HuH-7.5 (cell line): ENCODE measurements at places on chromosomes 5 and 9.

DNA sequence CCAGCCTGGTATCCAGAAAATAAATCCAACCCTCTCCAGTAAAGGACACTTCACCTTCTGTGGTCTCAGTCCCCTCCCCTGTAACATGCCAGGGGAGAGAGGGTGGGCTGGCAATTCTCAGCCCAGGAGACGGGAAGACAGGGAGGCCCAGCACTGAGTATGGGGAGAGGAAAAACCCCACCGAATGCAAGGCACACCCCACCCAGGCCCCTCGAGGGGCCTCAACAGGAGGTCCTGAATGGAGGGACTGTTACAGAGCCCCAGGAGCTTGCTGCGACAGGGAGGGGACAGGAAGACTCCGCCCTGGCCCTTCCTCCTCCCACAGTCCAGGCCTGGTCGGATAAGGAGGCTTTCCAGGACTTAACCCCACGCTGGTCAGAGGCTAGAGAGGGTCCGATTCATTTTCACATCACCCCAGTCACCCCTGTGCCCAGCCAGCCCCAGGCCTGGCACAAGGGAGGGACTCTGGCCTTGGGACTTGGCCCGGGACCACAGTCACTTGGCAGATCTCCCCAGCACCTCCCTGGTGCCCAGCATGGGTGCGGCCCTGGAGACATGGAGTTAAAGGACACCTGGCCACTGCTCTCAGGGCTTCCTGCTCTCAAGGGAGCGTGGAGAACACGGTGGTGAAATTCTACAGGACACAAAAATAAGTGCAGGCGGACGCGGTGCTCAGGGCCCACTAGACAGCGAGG is 44.9 kb upstream of the STXBP1 start:
- DNase-seq, result no peak

DNA sequence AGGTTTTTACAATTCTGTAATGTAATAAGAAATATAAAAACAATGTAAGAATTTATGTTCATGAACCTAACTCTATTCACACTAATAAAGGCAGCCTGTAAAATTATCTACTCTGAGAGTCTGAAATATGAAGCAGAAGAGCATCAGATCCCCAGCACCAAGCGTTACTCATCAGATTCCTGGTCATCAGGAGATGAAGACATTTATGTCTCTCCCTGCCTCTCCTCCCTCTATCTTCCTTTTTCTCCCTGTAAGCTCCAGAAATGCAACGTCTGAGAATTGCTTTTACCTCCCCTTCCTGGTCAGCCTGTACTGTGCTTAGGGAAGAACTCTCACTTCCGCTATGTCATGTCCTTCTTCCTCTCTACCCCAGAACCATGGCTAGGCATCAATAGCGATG is 114.4 kb upstream of the SLIT3 start:
- no peak for DNase-seq

DNA sequence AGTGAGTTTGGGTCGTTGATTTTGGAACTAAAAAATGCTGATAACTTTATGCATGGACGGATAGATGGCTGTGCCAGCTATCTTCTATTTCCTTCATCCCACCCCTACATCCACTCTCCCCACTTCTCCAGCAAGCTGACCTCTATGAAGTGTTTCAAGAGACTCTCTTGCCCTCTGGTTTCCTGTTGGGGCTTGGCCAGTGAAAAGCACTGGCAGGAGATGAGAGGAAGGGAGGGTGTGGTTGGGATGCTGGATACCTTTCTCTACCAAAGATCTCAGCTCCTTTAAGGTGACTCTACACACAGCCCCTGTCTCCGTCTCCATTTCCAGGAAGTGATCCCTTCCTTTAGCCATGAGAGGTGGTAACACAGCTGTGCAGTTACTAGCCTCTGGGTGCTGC is 30.0 kb upstream of the JMY start:
- DNase-seq, result no peak

GRCh38 chr9:117374076-117374725 is 40.7 kb downstream of the ASTN2 start:
- no peak for DNase-seq

DNA sequence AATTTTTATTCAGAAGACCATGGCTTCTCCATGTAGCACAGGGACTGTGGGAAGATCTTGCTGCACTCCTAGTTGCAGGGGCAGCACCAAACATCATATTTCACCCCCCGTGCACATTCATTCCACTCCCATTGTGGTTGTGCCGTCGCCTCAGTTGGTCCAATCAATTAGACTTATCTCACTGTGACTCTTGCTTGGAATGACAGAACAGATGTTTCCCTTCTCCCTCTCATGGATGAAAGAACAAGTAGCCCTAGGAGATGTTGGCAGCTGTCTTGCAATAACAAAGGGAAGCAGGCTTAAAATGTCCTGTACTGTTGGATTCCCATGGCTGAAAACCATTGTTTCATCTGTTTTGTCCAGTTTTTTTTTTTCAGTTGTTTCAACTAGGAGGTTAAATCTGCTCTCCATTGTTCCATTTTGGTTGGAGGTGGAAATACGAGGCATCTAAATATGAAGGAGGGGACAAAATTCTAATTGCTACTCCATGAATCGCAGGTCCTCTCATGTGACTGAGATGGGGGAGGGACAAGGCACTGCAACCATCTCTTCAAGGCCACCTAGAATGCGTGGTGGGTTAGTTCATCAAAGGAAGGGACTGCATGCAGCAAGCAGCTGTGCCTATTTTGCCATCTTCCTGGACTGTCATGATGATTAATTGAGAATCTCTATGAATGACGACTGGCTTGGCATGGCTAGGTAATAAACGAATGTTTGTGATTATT is 214.4 kb downstream of the NSG2 start:
- DNase-seq, result no peak

GRCh38 chr9:134178768-134179551 is 14.6 kb upstream of the RNU6ATAC start:
- peak; percentile 53 for DNase-seq

- DNase-seq, result no peak
These were observed 373.3 kb downstream of the TLE4 start for GRCh38 chr9:79945016-79945415.

- no peak for DNase-seq
These were observed 125.0 kb upstream of the RASGRF2 start for GRCh38 chr5:80835128-80835527.

GRCh38 chr9:128771094-128771721 is 519 bp downstream of the ZER1 start:
- DNase-seq, result no peak

DNA sequence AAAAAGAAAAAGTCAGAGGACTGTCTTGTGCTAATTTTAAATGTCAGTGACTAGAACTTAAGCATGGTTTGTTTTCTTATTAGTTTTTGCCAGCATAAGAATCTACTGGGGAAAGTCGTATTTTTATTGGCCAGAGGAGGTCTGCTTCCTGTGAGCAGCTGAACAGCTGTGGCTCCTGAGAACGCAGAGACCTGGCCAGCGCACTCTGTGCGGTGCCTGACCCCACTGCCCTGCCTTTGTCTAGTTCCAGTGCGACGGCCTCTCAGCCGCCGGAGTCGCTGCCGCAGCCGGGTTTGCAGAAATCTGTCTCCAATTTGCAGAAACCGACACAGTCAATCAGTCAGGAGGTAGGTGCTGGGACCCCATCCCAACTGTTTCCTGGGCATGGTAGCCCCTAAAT is 42.5 kb downstream of the PRRC2B start:
- no peak for DNase-seq

DNA sequence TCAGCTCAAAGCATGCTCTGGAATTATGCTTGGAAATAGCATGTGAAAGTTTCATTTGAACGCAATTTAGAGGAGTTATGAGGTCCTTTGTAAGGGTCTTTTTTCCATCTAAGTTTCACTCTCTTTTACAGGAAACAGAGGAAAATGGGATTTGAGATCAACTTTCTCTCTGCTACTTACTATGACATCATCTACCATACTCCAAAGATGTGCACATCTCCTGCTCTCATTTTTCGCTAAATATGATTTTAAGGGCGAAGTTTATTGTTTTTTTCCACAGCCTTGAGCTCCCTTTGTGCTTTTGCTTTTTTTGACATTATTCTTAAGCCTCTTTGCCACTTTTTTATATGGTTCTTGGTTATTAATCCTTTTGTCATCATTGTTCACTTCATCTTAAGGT is 125.6 kb downstream of the NNT start:
- no peak for DNase-seq

DNA sequence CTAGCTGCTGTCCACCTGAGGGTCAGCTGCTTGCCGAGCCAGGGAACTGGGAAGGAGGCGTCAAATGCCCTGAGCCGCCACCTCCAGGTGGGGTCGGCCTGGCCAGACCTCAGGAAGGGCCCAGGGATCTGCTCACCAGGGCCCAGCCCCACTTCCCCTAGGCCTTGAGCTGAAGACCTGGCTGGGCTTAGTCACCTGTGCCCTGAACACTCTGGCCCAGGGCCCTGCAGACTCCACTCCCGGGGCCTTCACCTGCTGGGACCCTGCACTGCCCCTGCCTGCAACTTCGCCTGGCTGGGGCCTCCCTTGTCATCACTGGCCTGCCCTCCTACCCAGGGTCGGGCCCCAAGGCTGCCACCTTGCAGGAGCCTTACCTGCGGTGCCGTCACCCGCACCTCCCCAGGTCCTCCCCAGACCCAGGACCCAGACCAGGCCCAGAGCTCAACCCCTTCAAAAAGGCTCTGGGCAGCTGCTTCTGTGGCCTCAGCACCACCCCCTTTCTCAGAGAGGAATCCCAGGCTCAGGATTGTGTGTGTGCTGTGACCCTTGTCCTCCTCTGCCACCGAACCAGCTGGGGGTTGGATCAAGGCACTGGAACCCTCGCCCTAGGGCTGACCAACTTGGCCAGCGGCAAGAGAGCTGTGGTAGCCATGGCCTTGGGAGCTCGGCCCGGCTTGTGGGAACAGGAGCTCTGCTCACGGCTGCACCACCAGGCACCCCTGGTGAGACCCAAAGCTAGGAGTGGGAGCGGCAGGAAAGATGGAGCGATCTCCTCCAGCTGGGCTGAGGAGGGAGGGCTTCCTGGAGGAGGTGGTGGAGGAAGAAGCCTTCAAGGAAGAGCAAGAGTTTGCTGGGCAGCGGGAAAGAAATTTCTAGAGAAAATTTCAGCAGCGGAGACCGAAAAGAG is 1.2 kb upstream of the NELFB start:
- DNase-seq, result no peak

- DNase-seq, result no peak
These were observed 75.4 kb upstream of the GDNF start for GRCh38 chr5:37915097-37915736.

DNA sequence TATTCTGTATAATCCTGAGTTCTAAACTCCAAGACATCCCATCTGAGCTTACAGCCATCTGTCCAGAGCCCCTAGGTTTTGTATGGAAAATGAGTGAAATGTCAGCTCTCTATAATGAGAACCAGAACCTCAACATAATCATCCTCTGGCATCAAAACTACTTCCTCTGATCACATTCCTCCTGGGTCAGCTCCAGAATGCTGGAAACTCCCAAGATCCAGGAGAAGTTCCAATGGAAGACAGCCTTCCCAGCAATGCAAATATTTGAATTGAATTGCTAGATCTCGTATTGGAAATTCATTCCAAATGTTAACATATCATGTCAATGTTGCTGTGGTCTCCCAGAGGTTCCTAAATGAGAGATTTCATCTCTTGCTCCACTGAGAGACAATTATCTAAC is 23.8 kb downstream of the C9 start:
- no peak for DNase-seq

- no peak for DNase-seq
These were observed 155.5 kb upstream of the NUDT12 start for GRCh38 chr5:103718108-103718507.

GRCh38 chr9:127942216-127943010 is 4.8 kb upstream of the DPM2 start:
- peak; percentile 74 for DNase-seq
